Fibroblast of pulmonary artery (primary cell): ENCODE measurements at places on chromosomes 5 and 9.
A peak's percentile ranks its signal among the peaks of the same experiment; 100 is the strongest.

DNA sequence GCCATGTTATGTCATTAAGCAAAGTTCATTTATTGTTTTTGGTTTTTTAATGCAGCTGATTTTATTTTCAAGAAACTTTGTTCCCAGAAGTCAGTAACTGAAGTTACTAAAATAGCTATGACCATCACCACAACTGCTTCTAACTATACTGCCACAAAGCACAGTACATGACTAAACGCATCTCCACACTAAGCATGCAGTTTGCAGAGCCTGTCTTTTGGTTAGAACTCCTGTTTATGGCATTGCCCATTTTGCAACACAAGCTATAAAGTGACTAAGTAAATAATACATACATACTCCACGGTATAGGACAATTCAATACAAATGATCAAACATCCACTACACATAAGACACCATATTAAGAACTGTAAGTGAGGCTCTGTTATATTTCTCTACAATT is 109.7 kb downstream of the MLLT3 start:
- no peak for DNase-seq

- no peak for DNase-seq
These were observed 71.4 kb upstream of the CDK20 start for GRCh38 chr9:88045686-88046085.

- DNase-seq: no peak
These were observed 9.1 kb downstream of the MAN1B1 start for GRCh38 chr9:137095664-137096517.

GRCh38 chr5:143509758-143510221 is 106.3 kb upstream of the NR3C1 start:
- no peak for DNase-seq

GRCh38 chr5:173479711-173480110 is 136.7 kb downstream of the BOD1 start:
- DNase-seq: no peak

DNA sequence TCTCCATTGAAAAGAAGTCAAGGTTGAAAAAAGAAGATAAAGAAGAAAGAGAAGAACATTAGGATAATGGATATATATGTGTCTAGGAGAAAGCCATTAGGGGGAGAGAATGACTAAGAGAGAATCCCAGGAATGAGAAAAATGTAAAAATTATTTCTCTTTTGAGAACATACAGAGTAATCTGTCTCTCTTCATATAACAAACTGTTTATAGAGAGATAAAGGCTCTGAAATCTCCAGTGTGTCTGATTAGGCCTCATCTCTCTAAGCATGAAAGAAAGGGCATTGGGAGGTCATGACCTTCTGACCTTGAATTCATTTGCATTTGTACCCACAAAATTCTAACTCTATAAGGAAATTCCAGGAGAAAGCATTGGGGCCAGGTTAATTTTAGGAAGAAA is 3.5 kb upstream of the MPDZ start:
- peak; percentile 40 for DNase-seq

DNA sequence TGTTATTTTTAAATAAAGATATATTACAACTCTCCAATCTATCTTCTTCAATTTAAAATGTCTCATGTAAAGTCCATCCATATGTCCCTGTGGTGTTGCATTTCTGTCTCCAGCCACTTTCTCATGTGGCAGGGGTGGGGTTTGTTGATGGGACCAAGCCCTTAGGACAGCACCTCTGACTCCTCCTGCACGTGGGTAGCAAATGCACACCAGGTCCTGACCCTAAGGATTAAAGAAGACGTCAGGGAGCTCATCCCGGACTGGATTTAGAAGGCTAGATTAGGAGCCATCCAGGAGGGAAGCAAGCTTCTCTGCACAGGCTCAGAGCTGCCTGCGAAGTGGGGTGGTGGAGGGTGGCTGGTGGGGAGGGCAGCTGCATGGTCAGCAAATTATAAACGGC is 38.9 kb upstream of the FAM120AOS start:
- DNase-seq: no peak

DNA sequence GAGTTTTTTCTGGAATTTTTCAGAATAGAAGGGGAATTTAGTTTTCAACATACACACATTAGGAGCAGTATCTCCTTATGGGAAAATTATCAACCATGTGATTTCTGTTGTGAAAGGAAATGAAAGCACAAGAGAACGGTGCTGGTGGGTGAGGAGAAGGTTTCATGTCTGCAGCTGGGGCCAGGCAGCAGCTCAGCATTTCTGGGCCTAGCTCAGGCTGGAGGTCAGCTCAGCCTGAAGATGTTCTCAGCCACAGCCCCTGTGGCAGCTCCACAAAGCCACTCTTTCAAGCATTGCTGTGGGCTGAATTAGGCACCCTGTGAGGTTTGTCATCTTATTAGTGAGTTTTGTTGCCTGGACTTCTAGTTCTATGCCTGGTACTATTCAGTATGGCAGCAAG is 90.3 kb downstream of the DIRAS2 start:
- no peak for DNase-seq

DNA sequence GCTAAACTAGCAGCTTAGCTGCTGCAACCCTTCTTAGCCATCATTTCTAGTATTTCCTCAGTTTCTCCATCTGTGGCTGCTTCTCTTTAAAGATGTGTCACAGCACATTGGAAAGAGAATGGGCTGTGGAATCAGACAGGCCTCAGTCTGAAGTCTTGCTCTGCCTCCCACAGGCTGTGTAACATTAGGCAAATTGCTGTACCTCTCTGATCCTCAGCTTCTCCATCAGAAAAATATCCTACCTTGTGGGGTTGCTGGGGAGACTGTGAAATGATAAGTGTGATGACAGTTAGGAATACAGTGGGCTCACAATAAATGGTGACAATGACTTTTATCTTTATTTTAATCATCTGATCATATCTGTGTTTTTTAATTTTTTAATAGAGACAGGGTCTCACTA is 17.5 kb upstream of the TRIM14 start:
- no peak for DNase-seq

DNA sequence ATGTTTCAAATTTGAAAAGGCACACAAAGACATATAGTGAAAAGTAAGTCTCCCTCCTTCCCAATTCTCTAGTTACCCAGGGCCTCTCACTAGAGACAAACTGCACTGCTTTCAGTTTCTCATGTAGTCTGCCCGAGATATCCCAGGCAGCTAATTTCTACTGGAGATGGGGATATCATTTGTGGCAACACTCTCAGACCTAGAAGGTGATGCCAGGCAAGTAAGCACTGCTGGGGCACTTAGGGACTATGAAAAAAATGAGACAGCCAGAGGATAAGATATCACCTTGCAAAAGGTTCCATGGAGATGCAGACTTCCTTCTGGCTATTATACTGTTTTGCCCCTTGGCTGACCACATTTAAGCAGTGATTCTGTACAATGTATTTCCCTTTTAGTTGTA is 12.6 kb downstream of the SIL1 start:
- no peak for DNase-seq

GRCh38 chr9:2771661-2772060 is 54.4 kb downstream of the KCNV2 start:
- DNase-seq: no peak

DNA sequence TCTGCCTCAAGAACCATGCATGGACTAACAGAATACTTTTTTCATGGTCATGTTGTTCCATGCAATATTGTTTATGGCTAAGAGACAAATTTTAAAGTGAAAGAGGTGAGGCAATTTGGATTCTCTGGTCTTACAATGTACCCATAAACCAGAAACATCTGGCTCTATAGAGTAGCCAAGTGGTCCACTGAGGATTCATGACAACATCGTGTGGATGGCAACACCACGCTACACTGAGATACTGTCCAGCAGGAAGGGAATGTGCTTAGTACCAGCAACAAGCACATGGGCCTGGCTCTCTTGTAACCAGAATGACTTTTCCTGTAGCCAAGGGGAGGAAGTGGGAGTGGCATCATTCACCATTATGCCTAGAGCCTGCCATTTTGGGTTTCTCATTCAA is 218.2 kb downstream of the GADD45G start:
- DNase-seq: no peak

- DNase-seq: peak; percentile 57
These were observed 11.2 kb upstream of the CFAP95 start for GRCh38 chr9:69809304-69809863.
